Aorta (tissue), 5 donors: ENCODE measurements at places on chromosomes 3 and 15. TPM values are rescaled to one million over a fixed set of nuclear protein-coding genes. Genes with fewer than 3 reads are reported as not detected.

FOXP1 gene
- total RNA-seq, result 263 TPM

- DNase-seq, result no peak
Measured at GRCh38 chr3:43388915-43389314, 102.6 kb downstream of the SNRK start.

GRCh38 chr3:143147707-143148106 lies 28.1 kb downstream of the CHST2 start:
- DNase-seq, result no peak

GRCh38 chr3:195113536-195114425 lies 157.2 kb downstream of the XXYLT1 start:
- no peak for DNase-seq

REC114 gene
- not detected for total RNA-seq

DPPA2 gene
- not detected for total RNA-seq

FOXL2 gene
- total RNA-seq, result not detected

- no peak for DNase-seq
Measured at GRCh38 chr15:40064231-40064894, 25.4 kb upstream of the SRP14 start.
